ENCODE measurements at places on chromosomes 2 and 18. TPM values are rescaled to one million over a fixed set of nuclear protein-coding genes. Genes with fewer than 3 reads are reported as not detected.

Gene SYT4
- total RNA-seq, result not detected

Gene METTL4
- 7.0 TPM for total RNA-seq

Gene ATG4B
- total RNA-seq, result 46.4 TPM

DNA sequence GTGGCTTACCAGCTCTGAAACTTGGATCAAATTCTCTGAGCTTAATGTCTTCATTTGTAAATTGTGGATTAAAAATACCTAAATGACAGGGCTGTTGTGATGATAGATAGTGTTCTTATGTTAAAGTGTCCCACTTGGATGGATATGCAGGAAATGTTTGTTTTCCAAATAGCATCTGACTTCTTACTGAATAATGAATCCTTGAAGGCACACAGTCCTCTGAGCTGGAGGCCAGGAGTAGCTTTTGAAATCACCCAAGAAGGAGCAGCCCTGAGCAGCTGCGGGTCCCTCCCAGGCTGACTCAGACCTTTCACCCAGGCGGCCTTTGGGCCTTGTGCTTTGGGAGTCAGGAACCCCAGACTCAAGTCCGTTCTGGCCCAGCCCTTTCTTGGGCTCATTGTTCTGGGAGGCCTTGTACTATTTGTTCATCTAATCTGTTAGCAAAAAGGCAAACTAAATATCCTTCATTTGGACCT lies 173.0 kb upstream of the GATA6 start:
- DNase-seq, result no peak

GRCh38 chr2:129713337-129713736 lies 266.1 kb upstream of the RAB6C start:
- DNase-seq, result no peak

DNA sequence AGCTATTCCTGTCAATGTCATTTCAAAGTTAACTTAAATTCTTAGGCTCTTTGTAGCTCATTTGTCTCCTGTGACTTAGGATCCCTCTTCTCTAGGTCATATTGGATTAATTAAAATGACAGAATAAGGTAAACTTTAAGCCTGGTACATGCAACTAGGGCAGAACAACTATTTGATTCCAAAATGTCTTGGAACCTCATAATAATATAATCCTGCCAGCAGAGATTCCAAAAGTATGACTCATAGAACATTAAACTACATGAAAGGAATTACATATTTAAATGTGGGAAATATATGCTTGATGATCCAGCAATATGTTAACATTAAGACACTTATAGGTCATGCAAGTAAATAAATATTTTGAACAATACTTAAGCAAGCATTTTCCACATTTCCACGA lies 63.3 kb downstream of the COL3A1 start:
- no peak for DNase-seq

GRCh38 chr2:26355038-26355995 lies 8.7 kb upstream of the ADGRF3 start:
- no peak for DNase-seq

- no peak for DNase-seq
Observed at GRCh38 chr2:151205571-151205970, 56.1 kb downstream of the RBM43 start.

- DNase-seq, result no peak
Observed at GRCh38 chr18:54787616-54788015, 40.7 kb upstream of the RAB27B start.

GRCh38 chr2:179239195-179239594 lies 25.4 kb downstream of the SESTD1 start:
- DNase-seq, result no peak

All from cardiac septum (tissue), 1 donor.